Sigmoid colon (tissue), 7 donors: ENCODE measurements at places on chromosomes 11 and 22.

GRCh38 chr11:132763503-132763902 is 768.8 kb downstream of the OPCML start:
- no peak for DNase-seq

DNA sequence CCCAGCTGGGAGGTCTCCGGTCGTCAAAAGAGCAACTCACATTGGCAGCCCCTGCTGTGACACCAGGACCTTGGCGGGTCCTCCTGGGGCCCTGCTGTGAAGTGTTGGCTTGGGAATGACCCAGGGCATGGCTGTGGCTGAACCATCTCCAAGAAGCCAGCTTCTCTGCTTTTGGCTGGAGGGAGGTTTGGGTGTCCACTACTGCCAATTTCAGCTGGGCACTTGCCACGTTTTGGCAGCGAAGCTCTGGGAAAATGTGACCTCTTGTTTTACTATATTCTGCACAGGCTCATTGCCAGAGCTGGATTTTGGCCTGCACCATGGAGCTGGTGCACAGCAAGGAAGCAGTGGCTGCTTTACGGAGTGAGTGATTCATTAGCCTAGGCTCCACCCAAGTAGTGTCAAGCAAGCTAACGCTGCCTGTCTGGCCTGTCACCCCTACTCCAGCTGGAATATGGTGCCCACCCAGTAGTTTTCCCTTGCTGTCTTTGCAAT is 24.3 kb upstream of the SMCO4 start:
- DNase-seq: peak; percentile 71

GRCh38 chr22:47628477-47629272 is 866.2 kb downstream of the TBC1D22A start:
- no peak for DNase-seq

DNA sequence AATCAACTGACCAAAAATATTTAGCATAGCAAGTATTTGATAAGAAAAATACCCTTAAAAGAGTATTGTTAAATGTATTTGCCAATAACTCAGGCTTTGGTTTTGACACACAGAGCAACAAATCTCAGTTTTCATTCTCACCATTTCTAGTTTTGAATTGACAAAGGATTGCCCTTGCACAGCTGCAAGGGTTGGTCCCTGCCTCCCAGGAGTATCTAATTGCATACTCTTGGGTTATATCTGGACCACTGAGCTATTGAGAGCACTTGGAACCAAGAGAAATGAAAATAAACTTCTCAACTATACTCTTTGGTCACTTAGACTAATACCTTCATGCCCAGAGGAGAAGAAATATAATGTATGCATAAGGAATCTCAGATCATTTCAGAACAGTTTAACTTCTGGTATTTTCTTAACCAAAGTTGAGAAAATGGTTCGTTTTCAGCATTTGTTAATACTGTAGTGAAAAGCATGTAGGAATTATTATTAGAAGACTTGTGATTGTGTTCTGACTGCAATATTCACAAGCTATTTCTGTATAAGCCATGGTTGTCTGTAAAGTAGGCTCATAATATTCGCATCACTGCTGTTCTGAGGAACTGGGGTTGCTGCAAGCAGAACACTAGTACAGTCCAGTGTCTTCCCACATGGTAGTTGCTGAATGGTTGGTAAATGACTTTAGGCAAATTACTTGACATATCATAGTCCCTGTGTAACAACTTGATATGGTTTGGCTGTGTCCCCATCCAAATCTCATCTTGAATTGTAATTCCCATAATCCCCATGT is 7.9 kb downstream of the C2CD3 start:
- DNase-seq: no peak

GRCh38 chr11:76459299-76459698 is 14.5 kb downstream of the EMSY start:
- no peak for DNase-seq

DNA sequence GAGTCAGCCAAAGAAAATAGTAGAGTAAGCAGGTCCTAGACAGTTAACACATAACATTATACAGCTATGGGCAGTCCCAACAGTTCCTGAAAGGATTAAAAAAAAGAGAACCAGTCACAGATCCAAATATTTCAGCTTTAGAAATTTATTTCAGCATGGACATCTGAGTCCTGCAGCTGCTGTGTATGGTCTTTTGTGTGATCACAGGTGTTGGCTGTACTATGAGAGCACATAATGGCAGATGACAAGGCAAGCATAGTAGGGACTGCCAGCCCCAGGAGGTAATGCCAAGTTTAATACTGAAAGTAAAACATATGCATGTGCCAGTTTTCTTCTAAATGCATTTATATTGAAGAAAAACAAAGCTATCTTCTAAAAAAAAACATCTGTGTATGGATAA is 158.1 kb downstream of the GRIA4 start:
- DNase-seq: no peak

DNA sequence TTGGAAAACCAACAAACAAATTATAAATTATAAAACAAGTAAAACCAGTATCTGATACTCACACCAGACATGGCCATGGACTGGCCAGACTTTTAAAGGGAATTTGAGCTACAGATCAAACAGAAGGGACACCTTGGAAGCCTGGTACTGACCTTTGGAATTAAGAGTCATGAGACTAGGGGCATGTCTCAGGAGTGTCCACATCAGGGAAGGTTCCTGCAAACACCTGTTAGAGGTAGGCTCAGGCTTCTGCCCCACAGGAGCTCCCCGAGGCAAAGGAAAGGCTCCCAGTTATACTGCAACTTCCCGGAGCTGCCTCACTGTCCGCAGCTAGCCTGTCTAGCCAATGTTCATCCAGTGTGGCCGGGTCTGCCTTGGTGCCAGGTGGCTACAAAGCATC is 290.1 kb downstream of the BUD13 start:
- DNase-seq: no peak

DNA sequence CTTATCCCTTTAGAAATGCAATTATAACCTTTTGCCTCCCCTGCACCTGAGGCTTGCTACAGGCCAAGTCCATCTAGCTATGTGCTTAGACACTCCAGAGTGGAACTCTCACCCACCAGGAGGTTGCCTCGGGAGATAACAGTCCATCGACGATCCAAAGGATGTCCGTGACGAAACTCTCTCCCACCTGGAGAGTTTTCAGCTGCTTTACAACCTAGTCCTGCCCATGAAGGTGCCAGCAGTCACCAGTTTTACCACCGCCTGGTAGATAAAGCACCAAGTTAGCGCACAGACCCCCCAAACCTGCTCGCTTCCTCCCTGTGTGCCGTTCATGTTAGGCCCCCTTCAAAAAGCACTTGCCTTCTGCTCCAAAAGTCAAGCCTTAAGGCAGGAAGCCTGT is 53.1 kb upstream of the SHISAL1 start:
- peak; percentile 58 for DNase-seq

- no peak for DNase-seq
Measured at GRCh38 chr22:50731811-50732624, 6.0 kb upstream of the ACR start.

GRCh38 chr11:20670932-20671403 is 1.6 kb downstream of the NELL1 start:
- DNase-seq: no peak

DNA sequence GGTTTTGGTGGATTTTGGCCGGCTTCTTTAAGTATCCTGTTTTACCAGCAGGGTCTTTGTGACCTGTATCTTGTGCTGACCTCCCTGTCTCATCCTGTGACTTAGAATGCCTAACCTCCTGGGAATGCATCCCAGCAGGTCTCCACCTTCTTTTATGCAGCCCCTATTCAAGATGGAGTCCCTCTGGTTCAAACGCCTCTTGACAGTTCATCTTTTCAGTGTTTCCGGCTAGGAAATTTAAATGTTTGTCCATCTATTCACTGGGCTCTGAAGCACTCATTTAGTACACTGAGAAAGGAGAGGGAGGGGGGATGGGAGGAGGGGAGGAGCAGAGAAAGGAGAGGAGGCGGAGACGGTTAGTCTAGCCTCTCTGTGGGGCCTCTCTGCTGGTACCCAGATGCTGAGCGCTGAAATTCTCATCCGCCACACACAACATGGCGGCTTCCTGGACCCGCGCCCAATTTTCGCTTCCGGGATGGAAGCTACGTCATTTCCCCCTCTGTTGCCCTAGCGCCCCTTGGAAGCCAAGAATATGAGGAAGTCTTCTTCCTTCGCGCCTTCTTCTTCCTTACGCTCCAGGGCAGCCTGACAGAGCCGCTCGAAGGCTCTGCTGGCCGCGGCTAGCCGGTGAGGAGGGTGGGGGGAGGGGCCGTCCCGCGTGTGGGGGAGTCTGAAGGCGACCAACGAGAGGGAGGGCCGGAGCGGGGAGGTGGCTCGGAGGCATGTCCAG is 69.0 kb upstream of the SYT13 start:
- peak; percentile 94 for DNase-seq

- peak; percentile 92 for DNase-seq
Measured at GRCh38 chr11:60775420-60775961, 9.6 kb upstream of the MS4A10 start.

- DNase-seq: no peak
Measured at GRCh38 chr11:92423115-92424034, 198.8 kb downstream of the FAT3 start.

GRCh38 chr22:20959578-20960461 is 7.2 kb upstream of the AIFM3 start:
- DNase-seq: no peak

- DNase-seq: no peak
Measured at GRCh38 chr11:26131406-26131805, 200.5 kb upstream of the ANO3 start.
